Activated naive CD4-positive, alpha-beta T cell treated with anti-CD3 and anti-CD28 coated beads, Interleukin-2, amount 10 ng/mL, durations not matched to agents 7 days and 5 days (primary cell): ENCODE measurements at places on chromosomes 6 and 20.

- H3K4me3 ChIP-seq = peak overlapping the region; percentile 93
- H3K27me3 ChIP-seq = peaks cover 5% of the 10 kb centered on the region
- peak; percentile 91 for DNase-seq
- peaks cover 76% of the 10 kb centered on the region for H3K36me3 ChIP-seq
These were observed 2.2 kb downstream of the PPP1R10 start for GRCh38 chr6:30614843-30615218.

DNA sequence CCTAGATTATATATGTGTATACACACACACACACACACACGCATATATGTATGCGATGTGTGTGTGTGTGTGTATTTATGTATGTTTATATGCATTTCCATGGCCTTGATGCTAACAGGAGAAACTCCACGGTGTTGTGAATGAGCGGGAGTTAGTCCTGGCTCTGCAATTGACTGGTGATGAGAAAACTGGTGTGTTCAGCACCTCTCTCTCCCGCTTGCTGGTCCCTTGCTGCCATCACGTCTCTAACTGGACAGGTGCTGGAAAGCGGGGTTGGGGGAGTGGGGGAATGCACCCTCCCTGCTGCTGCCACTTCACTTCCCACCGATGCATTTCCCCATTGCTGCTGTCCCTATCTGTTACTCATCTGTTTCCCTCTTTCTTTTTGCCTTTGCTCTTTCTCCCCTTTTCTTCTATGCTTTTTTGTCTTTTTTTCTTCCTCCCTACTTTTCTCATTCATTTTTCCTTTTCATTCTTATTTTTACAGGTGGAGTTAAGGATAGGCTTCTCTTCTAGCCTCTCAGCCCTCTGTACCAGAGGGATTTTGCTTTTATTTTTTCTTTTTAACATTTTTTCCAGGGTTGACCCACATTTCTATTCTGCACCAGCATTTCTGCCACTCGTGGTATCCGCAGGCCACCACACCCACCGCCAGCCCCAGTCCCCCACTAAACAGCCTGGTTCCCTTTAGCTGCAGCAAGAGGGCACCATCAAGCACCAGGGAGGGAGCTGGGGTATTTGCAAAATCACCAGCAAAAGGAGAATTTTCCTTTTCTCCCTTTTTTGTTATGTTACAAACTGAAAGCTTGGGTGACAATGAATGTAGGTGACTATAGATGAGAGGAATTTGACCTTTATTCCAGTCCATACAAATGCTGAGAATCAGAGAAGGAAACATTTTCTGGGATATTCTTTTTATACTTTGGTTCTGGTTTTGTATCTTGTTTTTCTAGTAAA, 115.6 kb downstream of the TCP11 start:
- no peak for DNase-seq
- H3K27ac ChIP-seq = no peak overlapping the region
- H3K4me1 ChIP-seq = no peaks in the 10 kb centered on the region
- no peaks in the 10 kb centered on the region for H3K36me3 ChIP-seq

GRCh38 chr20:10076126-10077080, 41.6 kb downstream of the ANKEF1 start:
- H3K27ac ChIP-seq = no peak overlapping the region
- H3K4me3 ChIP-seq = no peak overlapping the region
- no peak for DNase-seq
- no peaks in the 10 kb centered on the region for H3K4me1 ChIP-seq
- no peaks in the 10 kb centered on the region for H3K36me3 ChIP-seq

DNA sequence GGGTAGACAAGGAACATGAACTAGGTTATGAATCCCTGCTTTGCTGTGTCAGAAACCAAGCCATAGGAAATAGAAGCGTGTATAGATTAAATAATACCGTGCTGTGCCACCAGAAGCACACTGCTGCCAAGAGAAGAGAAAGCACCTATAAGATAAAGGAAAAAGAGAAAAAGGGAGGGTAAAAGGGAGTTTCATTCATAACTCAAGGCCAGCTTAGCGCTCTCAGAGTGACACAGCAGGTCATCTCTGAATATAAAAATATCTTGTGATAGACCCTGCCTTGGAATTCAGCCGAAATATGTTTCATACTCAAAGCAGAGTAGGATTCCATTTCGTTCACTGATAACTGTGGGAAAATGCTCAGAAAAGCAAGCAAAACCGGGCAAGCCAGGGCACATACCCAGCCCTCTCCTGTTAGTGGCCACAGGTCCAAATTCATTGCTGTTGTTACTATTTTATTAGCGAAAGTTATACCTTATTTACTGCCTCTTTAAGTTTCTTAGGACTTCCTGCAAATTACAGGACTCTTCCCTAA, 8.7 kb downstream of the JAG1 start:
- H3K4me1 ChIP-seq = no peaks in the 10 kb centered on the region
- H3K27me3 ChIP-seq = peaks cover 66% of the 10 kb centered on the region
- H3K27ac ChIP-seq = no peak overlapping the region
- no peak for DNase-seq
- H3K36me3 ChIP-seq = no peaks in the 10 kb centered on the region

DNA sequence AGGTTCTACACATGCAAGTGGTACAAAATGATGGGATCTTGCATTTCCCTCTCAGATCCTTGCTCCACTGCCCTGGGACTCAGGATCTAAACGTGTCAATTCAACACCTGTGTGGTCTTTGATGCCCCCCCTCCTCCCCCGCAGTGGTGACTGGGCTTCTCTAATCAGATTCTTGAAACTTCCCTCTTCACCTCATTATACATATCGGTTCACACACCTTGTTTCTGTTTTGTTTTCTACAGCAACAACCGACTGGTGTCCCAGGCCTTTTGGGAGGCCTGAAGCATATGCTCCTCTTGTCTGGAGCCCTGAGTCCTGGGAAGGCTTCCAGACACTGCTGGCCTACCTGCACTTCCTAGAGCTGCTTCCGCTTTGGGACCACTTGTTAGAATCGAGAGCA, 20.0 kb downstream of the SAMD3 start:
- H3K27me3 ChIP-seq = no peaks in the 10 kb centered on the region
- DNase-seq = peak; percentile 34
- peaks cover 19% of the 10 kb centered on the region for H3K4me1 ChIP-seq
- peak overlapping the region; percentile 13 for H3K27ac ChIP-seq
- H3K36me3 ChIP-seq = peaks cover 78% of the 10 kb centered on the region

DNA sequence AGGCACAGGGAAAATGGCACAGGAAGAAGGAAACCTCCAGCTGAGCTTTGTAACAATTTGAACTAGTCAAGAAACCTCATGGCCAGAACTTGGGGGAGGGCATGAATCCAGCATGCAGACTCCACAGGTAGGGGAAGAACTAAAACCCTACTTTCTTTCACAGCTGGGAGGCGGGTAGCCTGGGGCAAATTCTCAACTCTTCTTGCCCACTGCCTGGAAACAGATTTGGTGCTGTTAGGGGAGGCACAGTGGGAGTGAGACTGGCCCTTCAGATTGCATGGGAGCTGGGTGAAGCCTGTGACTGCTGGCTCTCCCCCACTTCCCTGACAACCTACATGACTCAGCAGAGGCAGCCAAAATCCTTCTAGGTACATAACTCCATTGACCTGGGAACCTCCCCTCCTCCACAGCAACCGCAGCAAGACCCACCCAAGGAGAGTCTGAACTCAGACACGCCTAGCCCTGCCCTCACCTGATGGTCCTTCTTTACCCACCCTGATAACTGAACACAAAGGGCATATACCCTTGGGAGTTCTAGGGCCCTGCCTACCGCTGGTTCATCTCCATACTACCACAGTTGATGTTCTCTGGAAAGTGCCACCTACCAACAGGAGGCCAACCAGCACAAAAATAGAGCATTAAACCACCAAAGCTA, 37.2 kb upstream of the TRIM27 start:
- H3K36me3 ChIP-seq = no peaks in the 10 kb centered on the region
- no peak for DNase-seq
- no peak overlapping the region for H3K4me3 ChIP-seq
- peaks cover 35% of the 10 kb centered on the region for H3K27me3 ChIP-seq
- no peak overlapping the region for H3K27ac ChIP-seq

DNA sequence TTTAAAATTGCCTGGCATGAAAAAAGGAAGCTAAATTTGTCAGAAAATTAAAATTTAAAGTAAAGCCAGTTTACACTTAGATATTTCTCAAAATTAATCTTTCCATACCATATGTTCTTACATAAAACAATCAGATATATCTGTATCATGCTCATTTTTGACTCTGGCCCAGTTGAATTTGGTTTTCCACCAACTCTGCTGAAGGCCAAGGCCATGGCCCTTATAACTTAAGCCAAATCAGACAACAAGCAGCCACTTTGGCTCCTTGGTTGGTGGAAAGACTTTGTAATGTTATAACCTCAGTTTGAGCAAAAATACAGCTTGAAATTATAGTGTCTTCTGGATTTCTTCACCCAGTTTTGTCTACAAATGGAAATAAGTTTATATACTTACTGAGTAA, 97.3 kb downstream of the CENPW start:
- H3K27me3 ChIP-seq = no peaks in the 10 kb centered on the region
- H3K4me3 ChIP-seq = no peak overlapping the region
- no peaks in the 10 kb centered on the region for H3K36me3 ChIP-seq
- no peak for DNase-seq

DNA sequence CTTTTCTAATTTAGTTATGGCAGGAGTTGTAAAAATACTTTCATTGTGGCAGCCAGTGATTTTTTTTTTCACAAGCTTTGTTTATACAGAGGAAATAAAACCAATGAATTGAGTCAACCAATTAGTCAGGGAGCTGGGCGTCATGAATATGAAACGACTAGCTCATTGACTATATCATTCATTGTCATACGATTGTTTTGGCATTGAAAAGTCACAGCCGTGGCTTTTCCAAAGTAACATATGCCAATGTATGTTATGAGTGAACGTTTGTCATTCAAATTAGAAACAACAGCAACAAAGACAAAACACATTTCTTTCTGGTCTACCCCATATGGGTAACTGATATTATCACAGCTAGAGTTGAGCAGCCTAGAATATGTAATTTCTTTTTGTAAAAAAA, 810.6 kb downstream of the EPHA7 start:
- H3K4me1 ChIP-seq = no peaks in the 10 kb centered on the region
- no peak overlapping the region for H3K4me3 ChIP-seq
- DNase-seq = no peak
- no peaks in the 10 kb centered on the region for H3K36me3 ChIP-seq
- no peak overlapping the region for H3K27ac ChIP-seq

- H3K4me1 ChIP-seq = peaks cover 59% of the 10 kb centered on the region
- peaks cover 4% of the 10 kb centered on the region for H3K36me3 ChIP-seq
- H3K27me3 ChIP-seq = no peaks in the 10 kb centered on the region
- peak; percentile 60 for DNase-seq
- peak overlapping the region; percentile 70 for H3K4me3 ChIP-seq
- peak overlapping the region; percentile 92 for H3K27ac ChIP-seq
These were observed 68.7 kb upstream of the MYL9 start for GRCh38 chr20:36472637-36473090.

DNA sequence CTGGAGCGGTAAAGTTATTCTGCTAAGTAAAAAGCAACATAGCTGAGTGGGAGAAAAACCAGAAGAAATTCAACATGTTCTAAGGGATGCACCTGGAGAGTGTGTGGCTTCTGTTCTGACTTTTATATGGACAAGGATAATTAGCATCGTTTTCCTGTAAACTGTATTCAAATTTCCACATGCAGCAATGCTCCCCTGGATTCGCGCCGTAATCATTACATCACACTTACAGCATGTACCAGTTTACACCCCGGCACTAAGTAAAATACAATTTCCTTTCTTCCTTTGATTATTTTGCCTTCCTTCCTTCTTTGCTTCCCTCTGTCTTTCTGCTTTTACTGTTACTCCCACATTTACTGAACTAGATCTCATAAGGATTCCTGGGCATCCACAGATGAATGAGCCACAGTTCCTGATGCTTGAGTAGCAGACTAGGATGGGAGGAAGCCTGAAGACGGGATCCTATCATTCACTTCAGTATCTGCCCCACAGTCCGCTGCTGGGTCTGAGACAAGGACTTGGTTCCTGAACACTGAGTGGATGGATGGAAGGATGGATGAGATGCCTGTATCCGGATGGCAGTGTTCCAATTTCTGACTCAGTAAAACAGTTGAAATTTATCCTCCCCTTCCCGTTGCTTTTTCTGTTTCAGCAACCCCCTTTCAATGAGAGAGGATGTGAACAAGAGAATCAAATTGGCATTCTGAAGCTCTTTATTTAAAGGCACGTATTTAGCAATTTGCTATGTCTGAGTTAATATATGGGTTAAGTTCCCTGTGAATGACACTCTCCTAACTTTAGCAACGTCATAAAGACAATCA, 174.6 kb downstream of the GJA10 start:
- no peaks in the 10 kb centered on the region for H3K27me3 ChIP-seq
- H3K4me3 ChIP-seq = no peak overlapping the region
- peaks cover 76% of the 10 kb centered on the region for H3K4me1 ChIP-seq
- no peak overlapping the region for H3K27ac ChIP-seq
- peaks cover 68% of the 10 kb centered on the region for H3K36me3 ChIP-seq

DNA sequence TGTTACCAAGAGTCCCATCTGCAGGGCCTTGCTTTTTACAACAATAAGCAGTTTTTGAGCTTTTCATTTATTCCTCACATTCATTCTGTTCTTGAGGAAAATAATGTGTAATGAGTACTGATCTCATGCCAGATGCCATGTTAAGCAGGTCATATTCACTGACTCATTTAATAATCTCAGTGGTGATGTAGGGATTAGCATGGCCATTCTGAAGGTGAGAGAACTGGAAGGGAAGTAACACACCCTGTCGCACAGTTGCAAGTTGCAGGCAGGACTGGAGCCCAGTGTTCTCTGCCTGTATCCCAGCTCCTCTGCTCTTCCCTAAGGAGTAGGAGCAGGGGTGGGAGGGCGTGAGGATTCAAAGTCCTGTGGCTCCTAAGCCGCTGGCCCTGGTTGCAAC, 5.6 kb downstream of the PCIF1 start:
- DNase-seq = no peak
- H3K4me3 ChIP-seq = no peak overlapping the region
- H3K27me3 ChIP-seq = no peaks in the 10 kb centered on the region
- peaks cover 57% of the 10 kb centered on the region for H3K36me3 ChIP-seq
- H3K4me1 ChIP-seq = peaks cover 26% of the 10 kb centered on the region

GRCh38 chr6:30074331-30075093, 1.1 kb downstream of the RNF39 start:
- H3K27me3 ChIP-seq = peaks cover 91% of the 10 kb centered on the region
- no peak overlapping the region for H3K27ac ChIP-seq
- H3K4me3 ChIP-seq = no peak overlapping the region
- H3K4me1 ChIP-seq = peaks cover 52% of the 10 kb centered on the region

DNA sequence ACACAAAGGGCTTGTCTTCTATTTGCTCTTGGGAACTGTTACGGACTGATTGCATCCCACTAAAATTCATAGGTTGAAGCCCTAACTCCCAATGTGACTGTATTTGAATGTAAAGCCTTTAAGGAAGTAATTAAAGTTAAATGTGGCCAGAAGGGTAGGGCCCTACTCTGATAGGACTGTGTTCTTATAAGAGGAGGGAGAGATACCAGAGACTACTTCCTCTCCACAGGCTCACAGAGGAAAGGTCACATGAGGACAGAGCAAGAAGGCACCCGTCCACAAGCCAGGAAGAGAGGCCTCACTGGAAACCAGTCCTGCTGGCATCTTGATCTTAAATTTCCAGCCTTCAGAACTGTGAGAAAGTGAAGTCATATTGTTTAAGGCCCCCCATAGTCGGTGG, 211.9 kb downstream of the CDH26 start:
- DNase-seq = no peak
- H3K36me3 ChIP-seq = no peaks in the 10 kb centered on the region
- H3K27ac ChIP-seq = no peak overlapping the region
- H3K4me1 ChIP-seq = no peaks in the 10 kb centered on the region
- no peaks in the 10 kb centered on the region for H3K27me3 ChIP-seq

- no peak overlapping the region for H3K4me3 ChIP-seq
- no peak for DNase-seq
- no peaks in the 10 kb centered on the region for H3K36me3 ChIP-seq
- no peak overlapping the region for H3K27ac ChIP-seq
- H3K4me1 ChIP-seq = no peaks in the 10 kb centered on the region
These were observed 61.4 kb downstream of the CD24 start for GRCh38 chr6:106913111-106913510.

- no peak for DNase-seq
- H3K27ac ChIP-seq = no peak overlapping the region
- no peaks in the 10 kb centered on the region for H3K4me1 ChIP-seq
- H3K4me3 ChIP-seq = no peak overlapping the region
- peaks cover 3% of the 10 kb centered on the region for H3K36me3 ChIP-seq
These were observed 16.2 kb upstream of the BEND6 start for GRCh38 chr6:56938649-56939191.
